T-helper 17 cell (primary cell): ENCODE measurements at places on chromosomes 12 and 14.

- DNase-seq = no peak
- peaks cover 7% of the 10 kb centered on the region for H3K4me1 ChIP-seq
- peak overlapping the region; percentile 45 for H3K27ac ChIP-seq
- no peaks in the 10 kb centered on the region for H3K27me3 ChIP-seq
- no peak overlapping the region for H3K4me3 ChIP-seq
Measured at GRCh38 chr14:73476451-73476931, 14.2 kb upstream of the RIOX1 start.

- DNase-seq = no peak
- H3K36me3 ChIP-seq = no peaks in the 10 kb centered on the region
- no peak overlapping the region for H3K27ac ChIP-seq
- no peaks in the 10 kb centered on the region for H3K27me3 ChIP-seq
Measured at GRCh38 chr12:81039231-81039630, 38.6 kb upstream of the ACSS3 start.

GRCh38 chr14:77601846-77602619, 14.4 kb downstream of the SPTLC2 start:
- H3K27me3 ChIP-seq = no peaks in the 10 kb centered on the region
- H3K27ac ChIP-seq = peak overlapping the region; percentile 59
- no peak overlapping the region for H3K4me3 ChIP-seq
- no peak for DNase-seq

- no peak overlapping the region for H3K27ac ChIP-seq
- H3K4me1 ChIP-seq = no peaks in the 10 kb centered on the region
- no peaks in the 10 kb centered on the region for H3K27me3 ChIP-seq
- H3K36me3 ChIP-seq = no peaks in the 10 kb centered on the region
Measured at GRCh38 chr12:32995623-32996022, 99.0 kb upstream of the PKP2 start.

DNA sequence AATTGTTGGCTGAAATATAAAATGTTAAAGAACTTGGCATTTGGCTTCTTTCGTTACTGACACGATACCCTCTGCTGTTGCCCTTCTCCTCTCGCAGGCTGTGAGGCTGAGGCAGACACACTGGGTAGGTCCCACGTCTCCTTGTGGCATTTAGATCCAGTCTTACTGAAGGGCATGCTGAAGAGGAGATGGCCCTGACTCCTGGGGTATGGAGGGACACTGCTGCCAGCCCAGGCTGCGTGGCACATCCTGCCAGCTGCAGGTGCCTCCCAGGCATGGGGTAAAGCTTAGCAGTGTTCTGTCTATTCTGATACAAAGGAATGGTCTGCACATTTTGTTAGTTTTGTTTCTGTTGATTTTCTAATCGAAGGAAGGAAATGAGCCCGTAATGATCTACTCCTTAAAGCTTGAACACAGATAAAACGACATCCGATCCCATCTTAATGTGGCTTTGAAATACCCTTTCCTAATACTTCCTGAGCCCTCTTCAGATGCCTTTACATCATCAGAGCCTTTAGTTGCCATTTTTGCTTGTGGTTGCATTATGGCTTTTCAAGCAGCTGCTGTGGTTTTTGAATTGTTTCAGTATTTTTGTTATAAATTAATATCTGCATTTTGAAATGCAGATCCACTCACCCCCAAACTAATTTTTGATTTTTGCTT, 61.1 kb downstream of the WDR20 start:
- peak overlapping the region; percentile 72 for H3K4me3 ChIP-seq
- peak overlapping the region; percentile 91 for H3K27ac ChIP-seq
- H3K27me3 ChIP-seq = no peaks in the 10 kb centered on the region
- peaks cover 7% of the 10 kb centered on the region for H3K36me3 ChIP-seq
- no peak for DNase-seq

- no peak for DNase-seq
- no peaks in the 10 kb centered on the region for H3K4me1 ChIP-seq
- H3K4me3 ChIP-seq = no peak overlapping the region
- no peaks in the 10 kb centered on the region for H3K36me3 ChIP-seq
- no peak overlapping the region for H3K27ac ChIP-seq
- no peaks in the 10 kb centered on the region for H3K27me3 ChIP-seq
Measured at GRCh38 chr12:66531766-66532165, 147.1 kb downstream of the GRIP1 start.

- peak overlapping the region; percentile 66 for H3K4me3 ChIP-seq
- H3K4me1 ChIP-seq = no peaks in the 10 kb centered on the region
- no peak for DNase-seq
- no peaks in the 10 kb centered on the region for H3K36me3 ChIP-seq
- no peaks in the 10 kb centered on the region for H3K27me3 ChIP-seq
Measured at GRCh38 chr14:22221508-22221907, 367.5 kb downstream of the DAD1 start.

GRCh38 chr12:15052691-15053090, 79.8 kb downstream of the PDE6H start:
- H3K27me3 ChIP-seq = peaks cover 24% of the 10 kb centered on the region
- no peak overlapping the region for H3K4me3 ChIP-seq
- no peak overlapping the region for H3K27ac ChIP-seq
- no peak for DNase-seq

DNA sequence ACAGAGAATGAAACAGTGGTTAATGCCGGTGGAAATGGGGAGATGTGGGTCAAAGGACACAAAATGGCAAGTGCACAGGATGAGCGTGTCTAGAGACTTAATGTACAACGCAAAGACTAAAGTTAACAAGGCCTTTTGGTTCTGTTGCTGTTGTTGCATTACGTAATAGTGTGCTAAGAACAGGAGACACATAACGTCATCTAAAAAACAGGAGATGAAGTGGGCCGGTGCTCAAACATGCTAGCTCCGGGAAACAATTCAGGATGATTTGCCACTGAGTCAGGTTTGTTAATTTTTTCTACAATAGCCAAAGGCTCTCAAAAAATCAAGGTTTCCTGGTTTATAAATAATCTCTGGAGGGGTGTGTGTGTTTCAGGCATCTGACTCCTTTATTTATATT, 55.5 kb downstream of the ETV6 start:
- no peak for DNase-seq
- no peak overlapping the region for H3K4me3 ChIP-seq
- H3K36me3 ChIP-seq = peaks cover 5% of the 10 kb centered on the region
- peaks cover 39% of the 10 kb centered on the region for H3K4me1 ChIP-seq

GRCh38 chr12:14773685-14774073, 29.6 kb downstream of the WBP11 start:
- H3K4me1 ChIP-seq = peaks cover 46% of the 10 kb centered on the region
- no peak for DNase-seq
- H3K4me3 ChIP-seq = peak overlapping the region; percentile 99
- H3K27me3 ChIP-seq = no peaks in the 10 kb centered on the region
- peaks cover 2% of the 10 kb centered on the region for H3K36me3 ChIP-seq
